ENCODE measurements at places on chromosomes 2 and 18. TPM values are rescaled to one million over a fixed set of nuclear protein-coding genes. Genes with fewer than 3 reads are reported as not detected.

NMUR1 gene
- 0.10 TPM for total RNA-seq

AKAIN1 gene
- total RNA-seq: not detected

- H3K4me1 ChIP-seq: peaks cover 25% of the 10 kb centered on the region
- H3K4me3 ChIP-seq: no peak overlapping the region
Observed at GRCh38 chr2:202023904-202024266, 9.8 kb upstream of the FZD7 start.

GRCh38 chr18:46761059-46761769, 4.4 kb upstream of the ST8SIA5 start:
- H3K27me3 ChIP-seq: no peaks in the 10 kb centered on the region
- H3K27ac ChIP-seq: no peak overlapping the region
- no peak overlapping the region for H3K4me3 ChIP-seq
- H3K4me1 ChIP-seq: peaks cover 10% of the 10 kb centered on the region
- no peaks in the 10 kb centered on the region for H3K36me3 ChIP-seq

DNA sequence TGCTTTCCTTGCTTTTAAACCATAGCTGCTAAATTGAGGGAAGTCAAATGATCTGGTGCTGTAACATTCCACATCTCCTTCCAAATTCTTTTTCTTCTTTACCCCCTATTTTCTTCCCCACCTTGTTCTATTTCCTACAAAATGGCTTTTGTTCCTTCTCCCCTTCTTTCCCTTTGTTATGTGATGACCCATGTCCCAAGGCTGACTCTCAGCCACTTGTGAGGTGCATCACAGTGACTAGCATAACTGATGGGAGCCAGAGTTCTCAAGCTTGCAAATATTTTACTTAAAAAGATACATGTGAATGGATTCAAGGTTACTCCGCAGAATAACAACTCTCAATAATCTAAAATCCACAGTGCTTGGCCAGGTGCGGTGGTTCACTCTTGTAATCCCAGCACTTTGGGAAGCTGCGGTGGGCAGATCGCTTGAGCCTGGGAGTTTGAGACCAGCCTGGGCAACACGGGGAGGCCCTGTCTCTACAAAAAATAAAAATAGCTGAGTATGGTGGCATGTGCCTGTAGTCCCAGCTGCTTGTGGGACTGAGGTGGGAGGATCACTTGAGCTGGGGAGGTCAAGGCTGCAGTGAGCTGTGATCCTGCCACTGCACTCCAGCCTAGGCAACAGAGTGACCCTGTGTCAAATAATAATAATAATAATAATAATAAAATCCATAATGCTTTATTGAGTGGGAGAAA, 100.1 kb upstream of the CERS6 start:
- H3K27me3 ChIP-seq: no peaks in the 10 kb centered on the region
- H3K4me3 ChIP-seq: no peak overlapping the region
- H3K27ac ChIP-seq: no peak overlapping the region
- H3K36me3 ChIP-seq: no peaks in the 10 kb centered on the region
- no peaks in the 10 kb centered on the region for H3K4me1 ChIP-seq

DNA sequence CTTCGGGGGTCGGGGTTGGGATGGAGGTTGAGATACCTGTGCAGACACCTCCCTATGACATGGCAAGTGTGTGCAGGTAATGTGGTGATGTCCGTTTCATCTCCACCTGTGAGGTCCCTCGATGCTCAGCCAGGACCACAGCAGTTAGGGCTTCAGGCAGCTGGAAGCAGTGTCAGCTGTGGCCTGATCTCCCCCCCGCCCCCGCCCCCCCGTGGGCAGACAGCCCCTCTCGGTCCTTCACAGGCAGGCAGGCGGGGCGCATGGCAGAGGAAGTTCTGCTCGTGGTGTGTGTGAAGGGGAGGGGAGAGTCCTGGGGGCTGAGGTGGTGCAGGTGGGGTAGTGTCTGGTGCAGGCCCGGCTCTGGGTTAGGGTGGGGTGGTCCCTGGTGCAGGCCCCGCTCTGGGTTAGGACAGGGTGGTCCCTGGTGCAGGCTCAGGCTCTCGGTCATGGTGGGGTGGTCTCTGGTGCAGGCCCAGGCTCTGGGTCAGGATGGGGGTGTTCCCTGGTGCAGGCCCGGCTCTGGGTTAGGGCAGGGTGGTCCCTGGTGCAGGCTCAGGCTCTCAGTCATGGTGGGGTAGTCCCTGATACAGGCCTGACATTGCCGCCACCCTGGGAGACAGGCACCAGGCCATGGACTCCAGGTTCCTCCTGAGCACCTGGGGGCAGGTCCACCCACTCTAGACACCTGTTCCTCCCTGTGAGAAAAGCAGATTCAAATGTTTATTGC, 94.3 kb downstream of the NFATC1 start:
- H3K27ac ChIP-seq: no peak overlapping the region
- H3K27me3 ChIP-seq: no peaks in the 10 kb centered on the region
- H3K4me3 ChIP-seq: no peak overlapping the region
- H3K36me3 ChIP-seq: no peaks in the 10 kb centered on the region
- peaks cover 18% of the 10 kb centered on the region for H3K4me1 ChIP-seq

DNA sequence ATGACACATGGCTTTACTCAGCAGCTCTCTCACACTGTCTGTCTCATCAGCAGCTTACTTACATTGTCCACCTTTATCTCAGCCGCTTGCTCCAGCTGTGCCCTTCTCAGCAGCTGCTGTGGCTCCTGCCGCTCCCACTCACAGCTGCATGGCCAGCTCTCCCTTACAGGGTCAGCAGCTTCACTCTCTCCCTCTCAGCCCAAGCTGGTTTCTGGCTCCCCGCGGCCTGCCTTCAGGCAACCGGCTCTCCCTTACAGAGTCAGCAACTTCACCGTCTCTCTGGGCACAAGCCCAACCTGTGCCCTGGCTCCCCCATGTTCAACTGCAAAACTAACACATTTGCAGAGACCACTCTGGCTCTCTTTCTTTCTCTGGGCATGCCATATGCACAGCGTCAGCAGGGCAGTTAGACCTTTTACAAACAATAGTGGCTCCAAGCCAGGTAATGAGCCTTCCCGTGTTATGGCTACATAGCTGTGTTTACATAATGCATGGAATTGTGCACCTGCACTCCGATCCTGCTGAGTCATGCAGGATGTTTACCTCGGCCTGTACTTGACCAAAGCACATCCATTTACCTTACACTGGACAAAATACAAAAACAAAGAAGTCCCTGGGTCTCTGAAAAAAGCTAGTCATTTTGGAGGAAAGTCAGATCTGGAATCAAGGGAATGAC, 167.3 kb downstream of the DOK6 start:
- H3K4me3 ChIP-seq: no peak overlapping the region
- H3K27ac ChIP-seq: no peak overlapping the region
- H3K36me3 ChIP-seq: no peaks in the 10 kb centered on the region
- no peaks in the 10 kb centered on the region for H3K27me3 ChIP-seq

DNA sequence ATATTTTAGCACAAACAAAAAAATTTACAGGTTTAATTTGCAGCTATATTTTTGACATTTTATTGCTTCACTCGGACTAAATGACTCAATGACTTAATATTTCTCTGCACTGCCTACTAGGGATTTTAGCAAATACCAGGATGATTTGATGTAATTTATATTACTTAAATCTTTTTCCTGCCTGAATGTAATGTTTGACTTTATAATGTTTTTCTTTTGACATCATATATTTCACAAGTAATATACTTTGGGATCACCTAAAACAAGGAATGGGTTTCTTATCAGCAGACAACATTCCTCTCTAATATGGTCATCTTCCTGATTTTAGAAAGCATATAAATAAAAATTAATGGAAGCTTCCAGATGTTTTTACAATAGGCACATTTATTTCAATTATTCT, 253.2 kb upstream of the EPC2 start:
- H3K27ac ChIP-seq: no peak overlapping the region
- H3K4me3 ChIP-seq: no peak overlapping the region
- no peak for DNase-seq
- H3K36me3 ChIP-seq: no peaks in the 10 kb centered on the region
- no peaks in the 10 kb centered on the region for H3K27me3 ChIP-seq
